ENCODE measurements at places on chromosomes 2 and 18. TPM values are rescaled to one million over a fixed set of nuclear protein-coding genes. Genes with fewer than 3 reads are reported as not detected.

- H3K27me3 ChIP-seq: no peaks in the 10 kb centered on the region
- H3K4me1 ChIP-seq: no peaks in the 10 kb centered on the region
- H3K4me3 ChIP-seq: no peak overlapping the region
- no peaks in the 10 kb centered on the region for H3K36me3 ChIP-seq
- DNase-seq: no peak
These were observed 5.3 kb upstream of the SH3RF3 start for GRCh38 chr2:109123586-109124201.

DNA sequence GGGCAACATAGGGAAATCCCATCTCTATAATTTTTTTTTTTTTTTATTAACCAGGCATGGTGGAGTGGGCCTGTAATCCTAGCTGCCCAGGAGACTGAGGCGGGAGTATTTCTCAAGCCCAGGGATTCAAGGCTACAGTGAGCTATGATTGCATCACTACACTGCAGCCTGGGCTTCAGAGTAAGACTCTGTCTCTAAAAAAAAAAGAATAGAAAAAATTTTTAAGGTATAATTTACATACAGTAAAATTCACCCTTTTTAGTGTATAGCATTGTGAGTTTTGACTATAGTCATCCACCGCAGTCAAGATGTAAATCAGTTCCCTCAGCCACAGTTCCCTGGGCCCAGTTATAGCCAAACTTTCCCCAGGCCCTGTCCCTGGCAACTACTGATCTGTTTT lies 57.1 kb upstream of the MSH6 start:
- H3K4me3 ChIP-seq: no peak overlapping the region
- H3K27me3 ChIP-seq: no peaks in the 10 kb centered on the region
- no peaks in the 10 kb centered on the region for H3K4me1 ChIP-seq
- H3K27ac ChIP-seq: no peak overlapping the region
- no peaks in the 10 kb centered on the region for H3K36me3 ChIP-seq

DNA sequence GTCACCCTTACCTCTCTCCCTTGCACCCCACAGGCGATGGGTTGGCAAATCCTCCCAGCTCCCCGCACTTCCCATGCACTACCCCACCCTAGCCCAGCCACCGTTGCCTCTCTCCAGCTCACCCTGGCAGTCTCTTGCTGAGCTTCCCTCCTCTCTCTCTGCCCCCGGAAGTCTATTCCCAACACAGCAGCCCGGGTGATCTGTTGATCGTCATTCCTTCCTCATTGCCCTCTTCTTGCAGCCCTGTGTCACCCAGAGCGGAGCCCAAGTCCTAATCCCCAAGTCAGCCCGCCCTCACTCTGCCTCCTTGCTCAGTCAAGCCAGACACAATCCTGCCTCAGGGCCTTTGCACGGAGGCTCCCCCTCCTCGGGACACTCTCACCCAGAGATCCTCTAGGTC lies 55.2 kb downstream of the CIB4 start:
- H3K27me3 ChIP-seq: no peaks in the 10 kb centered on the region
- H3K36me3 ChIP-seq: no peaks in the 10 kb centered on the region
- no peak overlapping the region for H3K27ac ChIP-seq
- no peak overlapping the region for H3K4me3 ChIP-seq

DNA sequence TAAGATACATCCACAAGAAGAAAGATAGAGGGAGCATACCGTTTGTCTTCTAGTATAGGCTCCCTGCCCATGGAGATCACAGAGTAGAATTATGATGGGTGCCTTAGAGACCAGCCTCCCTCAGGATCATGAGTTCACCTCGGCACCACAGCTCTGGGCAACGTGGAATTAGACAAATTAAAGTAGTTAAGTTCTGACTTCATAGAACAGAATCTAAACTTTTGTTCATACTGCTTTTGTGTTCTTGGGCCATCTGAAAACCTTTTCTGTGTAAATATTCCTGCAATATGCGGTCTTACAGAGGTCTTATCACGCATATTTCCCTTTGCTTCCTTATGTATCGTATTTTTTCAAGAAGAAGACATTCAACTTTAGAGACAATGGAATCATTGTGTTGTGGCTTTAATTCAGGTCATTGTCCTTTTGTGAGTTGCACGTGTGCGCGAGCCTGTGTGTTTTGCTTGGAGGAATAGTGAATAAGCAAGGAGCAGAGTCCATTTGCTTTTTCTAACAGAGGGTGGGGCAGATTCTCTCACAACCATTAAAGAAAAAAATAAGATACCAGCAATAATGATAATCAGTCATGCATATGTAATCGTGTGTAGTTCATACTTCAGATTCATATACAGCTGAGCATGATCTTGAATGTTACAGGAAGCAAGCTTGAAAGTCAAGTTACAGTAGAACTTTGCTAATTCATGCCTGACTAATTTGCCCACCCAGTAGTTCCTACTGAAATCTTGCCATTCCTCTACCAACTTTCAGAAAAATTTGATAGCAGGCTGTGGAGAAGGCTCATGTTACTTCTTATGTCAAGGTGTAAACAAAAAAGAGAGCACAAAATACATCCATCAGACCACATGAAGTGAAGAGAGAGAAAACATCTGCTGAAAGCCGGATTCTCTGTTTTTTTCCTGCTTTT lies 243.6 kb downstream of the NEDD4L start:
- H3K4me1 ChIP-seq: peaks cover 50% of the 10 kb centered on the region
- H3K27me3 ChIP-seq: no peaks in the 10 kb centered on the region
- no peaks in the 10 kb centered on the region for H3K36me3 ChIP-seq
- no peak overlapping the region for H3K4me3 ChIP-seq
- DNase-seq: no peak

- H3K27me3 ChIP-seq: no peaks in the 10 kb centered on the region
- no peak overlapping the region for H3K27ac ChIP-seq
- no peak overlapping the region for H3K4me3 ChIP-seq
- no peak for DNase-seq
- H3K4me1 ChIP-seq: no peaks in the 10 kb centered on the region
- H3K36me3 ChIP-seq: no peaks in the 10 kb centered on the region
These were observed 57.5 kb upstream of the MFF start for GRCh38 chr2:227267410-227268115.

DNA sequence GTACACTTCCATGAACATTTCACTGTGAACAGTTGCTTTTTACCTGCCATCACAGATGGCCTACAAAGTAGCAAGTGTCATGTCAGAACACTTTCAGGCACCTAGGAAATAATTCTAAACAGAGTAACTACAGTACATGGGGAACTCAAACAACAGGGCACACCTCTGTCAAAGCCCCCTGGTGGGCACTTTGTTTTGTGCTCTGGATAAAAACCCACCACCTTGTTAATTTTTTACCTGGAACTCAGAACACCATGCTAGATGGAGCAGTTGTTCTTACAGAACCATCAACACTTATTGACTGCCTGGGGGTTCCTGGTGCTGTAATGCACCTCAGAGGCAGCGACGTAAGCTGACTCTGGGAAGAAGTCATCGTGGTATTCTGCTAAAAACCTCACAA lies 2.3 kb downstream of the MSL3B start:
- H3K4me3 ChIP-seq: no peak overlapping the region
- H3K36me3 ChIP-seq: peaks cover 2% of the 10 kb centered on the region
- H3K4me1 ChIP-seq: no peaks in the 10 kb centered on the region
- no peaks in the 10 kb centered on the region for H3K27me3 ChIP-seq
- H3K27ac ChIP-seq: no peak overlapping the region

- H3K4me3 ChIP-seq: no peak overlapping the region
- H3K36me3 ChIP-seq: no peaks in the 10 kb centered on the region
- H3K4me1 ChIP-seq: no peaks in the 10 kb centered on the region
- no peak overlapping the region for H3K27ac ChIP-seq
- H3K27me3 ChIP-seq: no peaks in the 10 kb centered on the region
- no peak for DNase-seq
These were observed 55.9 kb downstream of the TMEM185B start for GRCh38 chr2:120167272-120167671.

GRCh38 chr2:43273529-43273928 lies 47.1 kb upstream of the ZFP36L2 start:
- no peaks in the 10 kb centered on the region for H3K36me3 ChIP-seq
- H3K27ac ChIP-seq: no peak overlapping the region
- DNase-seq: no peak
- H3K4me1 ChIP-seq: no peaks in the 10 kb centered on the region
- H3K27me3 ChIP-seq: no peaks in the 10 kb centered on the region

- no peaks in the 10 kb centered on the region for H3K4me1 ChIP-seq
- no peak overlapping the region for H3K4me3 ChIP-seq
- no peaks in the 10 kb centered on the region for H3K36me3 ChIP-seq
- H3K27ac ChIP-seq: no peak overlapping the region
- DNase-seq: no peak
- H3K27me3 ChIP-seq: no peaks in the 10 kb centered on the region
These were observed 287.1 kb downstream of the MTX2 start for GRCh38 chr2:176556373-176556772.

GRCh38 chr18:11454040-11454439 lies 155.4 kb upstream of the SLC35G4 start:
- H3K4me1 ChIP-seq: no peaks in the 10 kb centered on the region
- H3K4me3 ChIP-seq: no peak overlapping the region
- H3K27me3 ChIP-seq: no peaks in the 10 kb centered on the region
- DNase-seq: no peak
- H3K27ac ChIP-seq: no peak overlapping the region

DNA sequence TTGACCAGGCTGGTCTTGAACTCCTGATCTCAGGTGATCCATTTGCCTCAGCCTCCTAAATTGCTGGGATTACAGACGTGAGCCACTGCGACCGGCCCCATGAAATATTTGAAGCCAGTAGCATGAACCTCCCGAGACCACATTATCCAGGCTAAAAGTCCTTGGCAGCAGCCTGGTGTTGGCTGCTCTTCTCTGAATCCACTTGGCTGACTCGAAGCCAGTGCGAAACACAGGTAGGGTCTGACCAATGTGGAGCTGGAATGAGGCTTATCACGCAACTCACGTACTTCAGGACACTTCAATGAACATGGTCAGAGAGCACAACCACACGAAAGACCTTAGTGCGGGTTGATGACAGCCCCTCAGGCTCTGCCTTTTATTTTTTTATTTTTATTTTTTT lies 38.4 kb downstream of the USP40 start:
- peaks cover 5% of the 10 kb centered on the region for H3K36me3 ChIP-seq
- H3K4me3 ChIP-seq: no peak overlapping the region
- H3K4me1 ChIP-seq: no peaks in the 10 kb centered on the region
- no peaks in the 10 kb centered on the region for H3K27me3 ChIP-seq

GRCh38 chr18:12304351-12305210 lies 3.5 kb upstream of the TUBB6 start:
- H3K4me3 ChIP-seq: no peak overlapping the region
- no peaks in the 10 kb centered on the region for H3K4me1 ChIP-seq
- no peak for DNase-seq
- H3K27me3 ChIP-seq: no peaks in the 10 kb centered on the region
- H3K27ac ChIP-seq: no peak overlapping the region
- H3K36me3 ChIP-seq: no peaks in the 10 kb centered on the region

DNA sequence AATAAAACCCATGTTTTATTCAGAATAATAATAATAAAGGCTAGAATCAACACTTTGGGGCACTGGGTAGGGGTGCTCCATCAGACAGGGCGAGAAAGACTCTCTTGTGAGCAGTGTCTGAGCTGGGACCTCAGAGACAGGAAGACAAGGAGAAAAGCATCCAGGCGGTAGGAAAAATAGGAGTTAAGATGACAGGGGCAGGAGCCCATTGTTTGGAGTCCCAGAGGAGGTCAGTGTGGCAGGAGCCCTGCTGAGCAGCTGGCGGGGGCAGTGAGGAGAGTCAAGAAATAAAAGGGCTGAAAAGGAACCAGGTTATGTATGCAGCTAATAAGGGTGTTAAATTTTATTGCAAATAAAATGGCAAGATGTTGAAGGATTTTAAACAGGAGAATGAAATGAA lies 457.4 kb downstream of the FBXO15 start:
- no peaks in the 10 kb centered on the region for H3K27me3 ChIP-seq
- no peaks in the 10 kb centered on the region for H3K36me3 ChIP-seq
- no peak overlapping the region for H3K4me3 ChIP-seq
- no peak overlapping the region for H3K27ac ChIP-seq
- no peak for DNase-seq

DNA sequence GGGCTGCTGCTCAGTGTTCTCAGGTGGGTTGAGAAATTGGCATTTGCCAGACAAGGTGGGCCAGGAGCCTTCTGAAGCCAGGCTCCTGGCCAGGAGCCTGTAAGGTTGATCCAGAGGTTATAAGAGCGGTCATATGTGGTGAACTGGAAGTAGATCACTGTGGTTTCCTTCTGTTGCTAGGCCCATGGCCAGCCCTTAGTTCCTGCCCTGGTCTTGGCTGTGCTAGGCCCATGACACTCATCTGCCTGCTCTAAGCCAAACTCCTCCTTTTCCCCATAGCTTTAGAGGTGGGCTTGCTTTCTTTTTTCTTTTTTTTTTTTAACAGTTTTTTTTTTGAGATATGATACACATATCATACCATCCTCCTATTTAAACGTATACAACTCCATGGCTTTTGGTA lies 5.0 kb upstream of the MGAT5 start:
- no peak for DNase-seq
- H3K27ac ChIP-seq: no peak overlapping the region
- no peaks in the 10 kb centered on the region for H3K36me3 ChIP-seq
- H3K4me1 ChIP-seq: peaks cover 8% of the 10 kb centered on the region
- H3K4me3 ChIP-seq: no peak overlapping the region

DNA sequence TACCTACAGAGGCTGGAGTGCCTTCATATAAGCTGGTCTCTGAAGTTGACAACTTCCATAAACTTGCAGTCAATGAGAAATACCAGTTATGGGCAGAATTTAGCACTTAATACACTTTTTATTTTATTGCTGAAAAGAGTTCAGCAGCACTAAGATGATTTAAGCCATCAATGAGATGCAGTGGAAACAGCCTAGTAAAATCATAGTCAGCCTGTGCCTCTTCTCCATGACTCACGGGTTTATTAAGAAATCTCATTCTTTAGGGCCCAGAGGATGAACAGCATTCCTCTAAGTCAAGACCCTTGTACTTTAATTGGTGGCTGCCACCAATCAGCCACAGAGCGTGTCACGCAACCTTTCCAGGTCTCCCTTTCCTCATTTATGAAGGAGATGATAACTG lies 1357.9 kb upstream of the CELF4 start:
- no peak overlapping the region for H3K4me3 ChIP-seq
- no peak for DNase-seq
- no peaks in the 10 kb centered on the region for H3K36me3 ChIP-seq
- no peaks in the 10 kb centered on the region for H3K4me1 ChIP-seq
- no peaks in the 10 kb centered on the region for H3K27me3 ChIP-seq

DNA sequence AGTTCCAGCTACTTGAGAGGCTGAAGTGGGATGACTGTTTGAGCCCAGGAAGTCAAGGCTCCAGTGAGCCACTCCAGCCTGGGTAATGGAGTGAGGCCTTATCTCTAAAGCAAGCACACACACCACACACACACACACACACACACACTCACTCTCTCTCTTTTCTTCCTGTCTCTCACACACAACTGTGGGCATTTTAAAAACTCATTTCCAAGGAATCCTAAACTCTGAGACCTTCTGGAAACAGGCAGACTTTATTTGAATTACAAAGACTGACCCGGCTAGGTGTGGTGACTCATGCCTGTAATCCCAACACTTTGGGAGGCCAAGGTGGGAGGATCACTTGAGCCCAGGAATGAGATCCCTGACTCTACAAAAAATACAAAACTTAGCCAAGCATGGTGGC lies 21.3 kb downstream of the WDSUB1 start:
- no peaks in the 10 kb centered on the region for H3K36me3 ChIP-seq
- DNase-seq: no peak
- no peaks in the 10 kb centered on the region for H3K27me3 ChIP-seq
- no peaks in the 10 kb centered on the region for H3K4me1 ChIP-seq

GRCh38 chr2:85134896-85135659 lies 1.9 kb downstream of the TCF7L1 start:
- H3K4me1 ChIP-seq: no peaks in the 10 kb centered on the region
- H3K4me3 ChIP-seq: no peak overlapping the region
- no peak for DNase-seq
- H3K36me3 ChIP-seq: no peaks in the 10 kb centered on the region
- H3K27ac ChIP-seq: no peak overlapping the region

PRKAG3 gene
- not detected for total RNA-seq

GCG gene
- 299 TPM for total RNA-seq

ZNF385B gene
- 0.39 TPM for total RNA-seq

LRP1B gene
- 0.22 TPM for total RNA-seq

GPR17 gene
- not detected for total RNA-seq

CIB4 gene
- total RNA-seq: 0.31 TPM

TUBA3E gene
- total RNA-seq: not detected

RMND5A gene
- total RNA-seq: 19.4 TPM

Data from pancreas (tissue), 10 donors.